Fibroblast of lung (primary cell): ENCODE measurements at places on chromosomes 2 and 18.

GRCh38 chr2:7358865-7359447 is 441.7 kb downstream of the RNF144A start:
- DNase-seq: no peak

DNA sequence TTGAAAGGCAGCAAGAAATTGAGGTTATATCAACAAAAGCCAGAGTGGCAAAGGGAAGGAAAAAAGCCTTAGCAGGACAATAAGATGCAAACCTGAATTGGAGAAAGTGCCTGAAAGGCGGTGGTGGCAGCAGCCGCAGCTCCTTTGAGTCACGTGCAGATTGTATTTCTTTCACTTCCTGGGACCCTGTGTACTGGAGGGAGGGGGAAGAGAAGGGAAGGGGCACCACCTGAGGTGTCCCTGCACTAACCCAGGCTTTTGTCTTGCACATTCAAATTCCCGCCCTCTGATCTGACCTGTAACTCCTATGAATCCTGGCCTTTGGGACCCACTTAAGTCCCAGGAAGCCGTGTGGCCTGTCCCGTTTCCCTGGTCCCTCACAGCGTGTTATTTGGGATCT is 326.1 kb upstream of the SKOR2 start:
- no peak for DNase-seq

GRCh38 chr2:239587841-239588240 is 187.0 kb upstream of the HDAC4 start:
- DNase-seq: no peak

- DNase-seq: peak; percentile 8
These were observed 251.9 kb upstream of the ZNF804A start for GRCh38 chr2:184346338-184346862.

GRCh38 chr18:73693091-73693490 is 454.5 kb downstream of the FBXO15 start:
- no peak for DNase-seq

- no peak for DNase-seq
These were observed 32.3 kb downstream of the SPAST start for GRCh38 chr2:32095671-32096070.

- no peak for DNase-seq
These were observed 102.6 kb upstream of the LPIN2 start for GRCh38 chr18:3115447-3116030.

DNA sequence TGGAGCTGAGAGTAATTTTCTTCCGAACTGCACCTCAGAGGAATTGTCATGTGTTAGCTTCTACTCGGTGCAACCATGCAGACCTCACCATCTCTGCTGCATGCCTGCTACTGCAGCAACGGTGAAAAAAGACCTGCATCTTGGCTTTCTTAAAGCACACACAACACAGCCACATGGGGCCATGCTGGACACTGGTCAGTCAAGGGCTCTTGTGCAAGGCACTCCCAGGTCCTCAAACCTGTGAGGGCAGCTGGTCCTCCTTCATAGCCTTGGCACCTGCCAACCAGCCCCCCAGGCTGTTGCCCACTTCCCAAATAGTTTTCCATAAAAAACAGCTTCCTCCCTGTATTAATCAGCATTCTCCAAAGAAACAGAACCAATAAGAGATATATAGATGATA is 113.5 kb upstream of the TEX51 start:
- no peak for DNase-seq

DNA sequence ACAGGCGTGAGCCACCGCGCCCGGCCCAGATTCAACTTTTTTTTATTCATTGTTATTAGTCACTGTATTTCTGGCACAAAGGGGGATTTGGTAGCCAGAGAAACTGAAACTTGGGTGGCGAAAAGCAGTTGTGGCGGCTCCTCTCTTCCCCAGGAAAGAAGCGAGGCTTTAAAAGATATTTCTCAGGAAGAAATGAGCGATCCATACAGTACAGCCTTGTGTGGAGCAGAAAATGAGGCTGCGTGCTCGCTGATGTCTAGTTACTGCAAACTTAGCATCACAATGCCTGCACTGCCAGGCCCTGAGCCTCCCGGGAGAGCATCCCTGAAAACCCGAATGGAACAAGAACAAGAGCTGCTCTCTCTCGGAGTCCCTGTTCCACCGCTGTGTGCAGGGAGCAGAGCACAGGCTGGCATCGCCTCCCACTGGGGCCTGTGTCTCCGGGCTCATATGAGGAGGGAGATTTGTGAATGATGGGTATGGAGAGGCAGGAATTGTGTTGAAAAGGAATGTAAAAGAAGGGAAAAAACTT is 234.0 kb downstream of the ZNF516 start:
- no peak for DNase-seq

GRCh38 chr18:55403421-55403949 is 184.5 kb downstream of the TCF4 start:
- no peak for DNase-seq

DNA sequence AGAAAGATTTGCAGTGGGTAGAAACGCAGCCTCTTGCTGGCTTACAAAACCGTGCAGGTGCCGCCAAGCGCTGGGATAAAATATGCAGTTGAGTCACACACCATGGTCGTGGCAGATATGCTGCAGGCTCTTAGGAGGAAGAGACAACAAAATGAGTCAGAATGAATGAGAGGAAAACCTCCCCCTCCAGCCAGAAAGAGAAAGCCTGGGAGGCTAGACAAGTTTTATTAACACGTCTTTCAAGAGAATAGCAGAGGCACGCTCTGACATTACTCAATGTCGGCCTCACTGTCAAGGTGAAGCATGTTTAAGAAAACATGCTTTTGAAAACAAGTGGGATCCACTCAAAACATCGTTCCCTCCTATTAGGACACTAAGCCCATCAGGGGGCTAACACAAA is 37.1 kb upstream of the ZCCHC2 start:
- peak; percentile 42 for DNase-seq

- DNase-seq: no peak
These were observed 5.6 kb downstream of the IKZF2 start for GRCh38 chr2:213145715-213146242.

- DNase-seq: peak; percentile 9
These were observed 800 bp downstream of the TTC21B start for GRCh38 chr2:165952741-165953211.

DNA sequence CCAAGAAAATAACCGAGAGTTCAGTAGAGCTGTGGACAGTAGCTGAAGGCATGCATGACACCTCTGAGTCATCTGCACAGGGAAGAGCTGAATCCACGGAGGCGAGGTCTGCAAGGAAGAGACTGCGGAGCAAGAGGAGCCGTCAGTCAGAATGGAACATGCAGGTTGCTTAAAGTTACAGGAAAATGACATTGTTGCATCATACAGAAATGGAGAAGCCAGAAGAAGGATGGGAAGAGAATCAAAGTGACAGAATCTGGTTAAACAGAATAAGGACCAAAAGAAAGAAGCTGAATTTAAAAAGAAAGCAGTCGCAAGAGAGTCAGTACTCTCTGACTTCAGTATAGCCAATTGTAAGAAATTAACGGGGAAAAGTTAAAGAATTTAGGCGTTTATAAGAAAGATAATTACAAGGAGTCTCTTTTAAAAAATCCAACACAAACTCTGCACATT is 533.8 kb downstream of the ADCYAP1 start:
- DNase-seq: no peak

- DNase-seq: no peak
These were observed 114.3 kb downstream of the ARHGEF4 start for GRCh38 chr2:130951018-130951417.

DNA sequence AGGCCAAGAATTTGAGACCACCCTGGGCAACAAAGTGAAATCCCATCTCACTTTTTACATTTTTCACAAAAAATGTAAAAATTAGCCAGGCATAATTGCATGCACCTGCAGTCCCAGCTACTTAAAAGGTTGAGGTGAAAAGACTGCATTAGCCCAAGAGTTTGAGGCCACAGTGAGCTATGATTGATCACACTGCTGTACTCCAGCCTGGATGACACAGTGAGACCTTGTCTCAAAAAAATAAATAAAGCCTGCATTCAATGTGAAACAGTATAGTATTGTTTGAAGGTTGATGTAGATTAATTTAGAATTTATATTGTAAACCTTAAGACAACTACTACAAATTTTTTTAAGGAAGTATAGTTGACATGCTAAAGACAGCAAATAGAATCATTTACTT is 53.5 kb downstream of the TBC1D8 start:
- no peak for DNase-seq

DNA sequence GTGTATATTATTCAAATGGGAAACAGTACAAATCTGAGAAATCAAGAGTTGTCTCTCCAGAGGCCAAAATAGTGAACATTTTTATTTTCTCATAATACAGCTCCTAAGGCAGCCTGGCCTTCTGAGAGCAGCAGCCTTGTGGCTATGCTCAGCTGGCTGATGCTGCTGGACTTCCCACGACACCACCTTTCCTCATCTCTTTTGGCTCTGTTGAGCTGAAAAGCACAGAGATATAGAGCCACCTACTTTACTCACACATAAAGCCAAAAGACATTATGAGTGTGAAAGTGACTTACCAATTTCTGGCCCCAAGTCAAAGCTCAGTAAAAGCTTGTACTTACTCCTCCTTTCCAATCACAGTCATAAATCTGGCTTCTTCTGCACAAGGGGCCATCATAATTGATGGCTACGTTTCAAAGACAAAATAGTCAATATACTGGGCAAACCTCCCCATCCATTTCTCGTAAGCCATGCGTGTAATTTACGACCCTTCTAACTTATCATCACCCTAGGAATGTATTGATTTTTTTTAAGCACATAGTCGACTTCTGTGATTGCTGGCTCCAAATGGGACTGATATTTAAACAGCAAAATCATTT is 18.6 kb upstream of the REG3A start:
- DNase-seq: no peak

DNA sequence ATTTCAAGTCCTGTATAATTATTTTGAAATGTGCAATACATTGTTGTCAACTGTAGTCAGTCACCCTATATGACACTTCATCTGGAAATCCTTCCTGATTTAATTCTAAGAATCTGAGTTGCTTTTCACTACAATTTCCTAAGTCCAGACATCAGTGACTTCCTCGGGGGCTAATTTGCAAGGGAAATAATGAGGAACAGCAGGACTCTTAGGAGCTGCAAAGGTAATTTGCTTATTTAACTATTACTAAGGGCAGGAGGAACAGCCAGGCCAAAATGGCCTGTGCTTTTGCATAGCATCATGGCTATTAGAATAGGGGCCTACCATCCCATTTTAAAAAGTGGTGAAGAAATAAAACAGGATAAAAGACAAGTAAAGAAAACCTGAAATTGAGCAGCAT is 178.8 kb downstream of the MC4R start:
- DNase-seq: no peak

- peak; percentile 60 for DNase-seq
These were observed 125.3 kb downstream of the ZFP36L2 start for GRCh38 chr2:43100883-43101662.

DNA sequence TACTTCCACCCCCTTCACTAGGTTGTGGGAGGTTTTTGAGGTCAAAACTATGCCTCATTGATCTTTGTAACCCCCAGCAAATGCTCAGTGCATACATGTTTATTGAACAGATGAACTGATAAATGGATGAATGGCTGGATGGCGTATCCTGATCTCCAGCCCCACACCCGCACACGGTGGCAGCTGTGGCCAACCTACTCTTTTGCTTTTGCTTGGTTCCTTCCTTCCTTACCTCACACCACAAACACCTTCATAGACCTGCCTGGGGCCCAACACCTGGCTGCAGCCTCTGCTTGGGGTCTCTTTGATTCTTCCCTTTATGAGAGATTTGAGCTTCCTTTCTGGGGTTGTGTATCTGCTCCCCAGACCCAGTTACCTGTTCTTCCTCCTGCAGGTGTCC is 25.9 kb downstream of the SPP2 start:
- no peak for DNase-seq

DNA sequence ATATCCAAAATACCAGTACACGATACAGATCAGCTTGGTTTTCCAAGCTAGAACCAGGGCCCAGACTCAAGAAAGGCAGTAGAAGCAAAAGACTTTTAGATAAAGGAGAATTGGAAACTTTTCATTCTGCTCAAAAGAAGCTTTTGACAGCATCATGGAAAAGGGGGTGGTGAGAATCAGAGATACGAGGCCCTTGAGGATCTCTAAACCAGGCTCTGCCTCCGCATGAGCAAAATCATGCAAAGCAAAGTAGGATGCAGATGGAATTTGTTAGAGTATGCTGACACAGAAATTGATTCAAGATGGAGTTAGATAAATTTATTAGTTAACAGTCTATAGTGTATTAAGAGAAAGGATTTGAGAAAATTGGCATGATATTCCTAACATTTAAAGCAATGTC is 39.8 kb downstream of the FAM98A start:
- DNase-seq: no peak

- DNase-seq: peak; percentile 99
These were observed 140.9 kb downstream of the CAPN13 start for GRCh38 chr2:30666266-30666874.

GRCh38 chr2:110848519-110849030 is 116.2 kb downstream of the ACOXL start:
- no peak for DNase-seq

DNA sequence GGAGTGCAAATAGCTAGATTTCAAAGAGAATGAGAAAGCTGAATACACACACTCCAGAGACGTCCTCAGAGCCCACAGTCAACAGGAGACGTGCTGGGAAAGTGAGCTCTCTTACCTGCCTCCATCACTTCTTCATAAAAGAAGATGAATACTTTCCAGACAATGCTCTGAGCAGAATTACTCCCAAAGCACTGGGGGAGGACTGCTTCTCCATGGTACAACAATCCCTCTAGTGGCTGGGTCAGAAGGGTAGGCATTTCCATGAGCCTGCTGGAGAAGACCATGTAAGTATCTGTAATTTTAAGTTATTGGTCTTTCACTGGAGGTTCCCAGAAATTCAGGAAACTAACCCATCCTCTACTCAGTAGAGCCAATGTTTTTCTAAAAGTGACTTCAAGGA is 190.3 kb downstream of the RBM43 start:
- peak; percentile 54 for DNase-seq

GRCh38 chr2:162768656-162769055 is 69.9 kb downstream of the KCNH7 start:
- no peak for DNase-seq

DNA sequence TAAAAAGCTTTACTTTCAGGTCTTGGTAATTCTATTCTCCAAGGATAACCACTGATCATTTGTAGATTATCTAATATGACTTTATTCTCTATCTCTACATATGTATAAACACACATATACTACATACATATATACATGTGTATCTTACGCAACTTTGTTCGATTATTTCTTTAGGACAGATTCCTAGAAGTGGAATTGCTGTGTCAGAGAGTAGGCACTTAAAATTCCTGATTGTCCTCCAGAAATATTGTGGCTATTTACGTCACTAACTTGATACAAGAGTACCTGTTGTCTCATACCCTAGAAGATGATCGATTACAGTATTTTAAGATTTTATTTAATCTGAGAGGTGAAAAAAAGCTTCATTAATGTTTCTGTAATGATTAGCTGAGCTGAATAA is 57.9 kb downstream of the FAM98A start:
- no peak for DNase-seq

- DNase-seq: no peak
These were observed 2.1 kb downstream of the RHBDD1 start for GRCh38 chr2:226837787-226838603.

DNA sequence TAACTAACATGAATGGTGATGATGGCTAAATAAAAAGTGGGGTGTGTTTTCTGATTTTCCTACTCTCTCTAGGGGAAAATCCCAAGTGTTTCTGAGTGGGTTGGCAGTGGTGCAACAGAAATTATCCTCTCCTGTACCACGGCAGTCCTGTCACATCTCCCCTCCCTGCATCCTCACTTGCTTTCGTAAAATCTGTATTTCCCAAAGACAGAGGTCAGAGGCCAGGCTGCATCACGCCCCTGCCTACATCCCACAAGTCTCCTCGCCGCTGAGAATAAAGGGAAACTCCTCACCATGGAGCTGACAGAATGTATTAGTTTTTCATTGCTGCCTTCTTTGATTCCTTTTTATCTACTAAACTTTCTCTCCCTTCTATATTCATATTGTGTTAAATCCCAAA is 13.1 kb downstream of the FBLN7 start:
- DNase-seq: no peak

GRCh38 chr18:23671564-23671963 is 8.9 kb upstream of the ANKRD29 start:
- DNase-seq: no peak
